EH (cell line): ENCODE measurements at places on chromosomes 2 and 18.

DNA sequence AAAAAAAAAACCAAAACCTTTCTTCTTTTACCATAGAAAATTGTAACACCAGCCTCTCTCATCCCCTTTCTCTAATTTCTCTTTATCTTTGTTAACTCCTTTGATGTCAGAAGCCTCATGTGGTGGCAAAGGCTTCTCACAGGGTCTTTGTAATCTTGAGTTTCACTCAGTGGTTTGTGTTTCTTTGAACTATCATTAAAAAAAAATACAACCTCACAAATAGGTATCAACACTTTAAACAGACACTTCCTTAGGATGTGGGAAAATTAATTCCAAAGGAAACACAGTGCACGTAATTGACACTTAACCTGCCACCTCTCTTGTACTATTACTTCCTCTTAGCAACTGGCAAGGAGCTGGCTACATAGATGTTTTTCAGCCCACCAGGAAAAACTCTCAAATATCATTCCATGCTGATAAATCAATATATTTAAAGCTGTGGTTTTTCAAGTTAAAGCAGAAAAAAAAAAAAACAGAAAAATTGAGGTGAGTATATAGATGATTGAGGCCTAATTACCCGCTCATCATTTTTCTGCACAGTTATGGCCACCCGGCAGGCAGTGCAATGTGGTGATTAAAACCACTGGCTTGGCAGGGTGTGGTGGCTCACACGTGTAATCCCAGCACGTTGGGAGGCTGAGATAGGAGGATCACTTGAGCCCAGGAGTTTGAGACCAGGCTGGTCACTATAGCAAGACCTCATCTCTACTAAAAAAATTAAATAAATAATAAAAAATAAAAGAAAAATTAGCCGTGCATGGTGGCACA lies 193.5 kb downstream of the MYO3B start:
- DNase-seq, result no peak

DNA sequence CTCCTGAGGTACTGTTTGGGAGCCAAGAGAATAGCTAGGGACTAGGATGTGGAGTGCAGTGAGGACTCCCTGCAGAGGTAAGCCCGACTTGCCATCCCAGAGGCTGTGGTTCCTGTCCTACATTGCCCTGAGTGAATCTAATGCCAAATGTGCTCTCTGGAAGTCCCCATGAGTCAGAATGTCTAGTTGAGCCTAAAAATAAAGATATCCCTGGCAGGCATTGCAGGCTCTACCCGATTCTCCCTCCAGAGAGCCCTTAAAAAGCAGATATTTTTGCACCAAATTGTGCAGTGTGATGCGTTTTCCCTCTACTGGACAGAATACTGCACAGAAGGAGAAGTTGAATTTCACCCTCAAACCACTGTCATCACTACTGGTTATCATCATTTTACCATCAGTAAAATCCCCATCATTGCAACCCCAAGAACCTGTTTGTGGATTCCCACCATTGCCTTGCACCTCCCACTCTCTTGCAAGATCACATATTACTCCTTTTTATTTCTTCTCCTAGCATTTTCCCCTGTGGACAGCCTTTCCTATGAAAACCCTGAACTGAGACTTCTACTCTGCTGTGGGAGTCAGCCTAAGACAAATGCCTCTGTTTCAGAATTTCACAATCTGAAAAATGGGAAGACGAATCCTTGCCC lies 98.0 kb downstream of the MARCHF4 start:
- peak; percentile 59 for DNase-seq

DNA sequence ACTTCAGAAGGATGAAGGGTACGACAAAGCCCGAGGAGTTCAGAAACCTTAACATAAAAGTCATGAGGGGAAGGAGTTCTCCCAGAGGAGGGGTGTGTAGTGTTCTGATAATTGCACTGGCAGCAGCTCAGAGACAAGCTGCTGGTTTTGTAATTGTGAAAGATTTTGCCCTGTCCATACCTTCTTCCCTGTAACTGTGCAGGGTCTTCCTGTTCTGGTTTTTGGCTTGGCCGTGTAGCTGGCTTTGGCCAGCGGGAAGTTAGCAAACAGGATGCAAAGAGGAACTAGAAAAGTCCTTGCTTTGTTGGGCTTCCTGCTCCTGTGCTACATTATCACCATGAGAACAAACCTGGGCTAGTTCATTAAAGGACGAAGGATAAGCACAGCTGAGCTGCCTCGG lies 160.8 kb downstream of the LPIN1 start:
- DNase-seq, result no peak

DNA sequence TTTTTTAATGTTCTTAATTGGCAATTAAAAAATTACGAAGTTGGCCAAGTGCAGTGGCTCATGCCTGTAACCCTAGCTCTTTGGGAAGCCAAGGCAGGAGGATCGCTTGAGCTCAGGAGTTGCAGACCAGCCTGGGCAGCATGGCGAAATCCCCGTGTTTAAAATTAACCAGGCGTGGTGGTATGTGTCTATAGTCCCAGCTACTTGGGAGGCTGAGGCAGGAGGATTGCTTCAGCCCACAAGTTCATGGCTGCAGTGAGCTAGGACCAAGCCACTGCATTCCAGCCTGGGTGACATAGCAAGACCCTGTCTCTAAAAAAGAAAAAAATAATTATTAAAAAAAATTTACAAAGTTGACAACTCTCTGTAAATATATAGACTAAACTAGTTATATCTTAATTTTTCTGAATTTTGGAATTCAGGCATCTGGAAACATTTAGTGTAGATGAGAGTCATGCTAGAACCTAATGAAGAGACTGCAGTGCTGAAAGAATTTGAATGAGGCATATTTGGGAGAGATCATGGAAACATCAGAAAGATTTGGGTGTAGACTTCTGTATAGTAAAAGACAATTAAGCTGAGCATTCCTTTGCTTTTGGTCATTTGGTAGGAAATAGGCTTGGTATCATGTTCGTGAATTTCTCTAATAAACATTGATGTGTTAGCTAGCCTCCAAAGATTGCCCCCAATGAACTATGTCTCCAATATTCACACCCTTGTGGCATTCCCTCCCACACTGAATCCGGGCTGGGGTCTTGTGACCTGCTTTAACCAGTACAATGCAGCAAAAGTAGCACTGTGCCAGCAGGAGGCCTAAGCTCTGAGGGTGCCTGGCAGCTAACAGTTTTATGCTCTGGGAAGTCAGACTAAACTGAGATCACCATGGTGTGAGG lies 4.2 kb upstream of the ROCK1 start:
- peak; percentile 94 for DNase-seq

DNA sequence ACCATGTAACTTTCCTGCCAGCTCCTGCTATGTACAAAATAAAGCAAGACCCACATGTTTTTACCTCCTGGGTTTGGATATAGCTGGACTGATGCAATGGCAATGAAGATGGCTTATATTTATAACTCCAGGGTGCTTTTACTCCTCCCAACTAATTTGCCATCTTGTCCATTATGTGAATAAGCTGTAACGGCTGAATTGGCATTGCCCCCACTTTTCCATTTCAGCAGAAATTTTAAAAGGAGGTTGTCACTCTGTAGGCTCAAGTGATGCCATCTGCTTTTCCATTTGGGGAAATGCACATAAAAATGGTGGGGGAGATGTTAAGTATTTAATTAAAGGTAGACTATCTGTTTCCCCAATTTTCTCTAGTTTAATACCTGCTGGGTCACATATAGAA lies 345.5 kb downstream of the ERBB4 start:
- no peak for DNase-seq

DNA sequence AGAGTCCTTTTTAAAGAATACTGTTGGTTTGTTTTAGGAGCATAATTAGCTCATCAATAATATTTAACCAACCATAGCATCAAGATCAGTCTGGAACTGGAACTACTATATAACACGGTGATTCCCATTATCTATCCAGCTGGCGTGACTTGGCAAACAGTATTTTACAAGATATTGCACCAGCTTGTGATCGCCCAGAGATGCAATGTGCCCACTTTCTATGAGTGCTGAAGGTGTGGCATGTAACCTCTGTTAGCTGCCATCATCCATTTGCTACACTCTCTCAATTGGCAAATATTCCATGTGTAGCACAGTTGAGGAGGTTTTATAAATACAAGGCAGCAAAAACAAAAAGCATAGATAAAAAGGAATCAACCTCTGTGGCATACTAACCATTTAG lies 64.9 kb downstream of the FIGN start:
- DNase-seq, result no peak

DNA sequence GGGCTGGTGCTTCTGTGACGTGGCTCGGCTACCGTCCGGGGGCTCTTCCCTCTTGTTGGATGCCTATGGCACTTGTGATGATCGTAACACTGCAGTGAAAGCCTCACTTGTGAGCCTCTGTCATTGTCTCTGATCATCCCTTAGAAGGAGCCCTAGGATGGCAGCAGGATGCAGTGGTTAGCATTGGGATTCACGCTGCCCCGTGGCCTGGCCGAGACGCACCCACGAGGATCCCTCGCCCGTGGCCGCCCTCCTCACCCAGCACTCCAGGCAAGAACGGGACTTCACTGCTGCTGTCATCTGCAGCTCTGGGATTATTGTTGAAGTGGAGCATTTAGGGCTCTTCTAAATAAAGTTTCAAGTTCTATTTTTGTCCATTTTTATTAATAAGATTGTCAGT lies 46.8 kb upstream of the CTDP1 start:
- DNase-seq, result no peak

- DNase-seq, result no peak
Observed at GRCh38 chr2:6008726-6009125, 316.5 kb downstream of the SOX11 start.

- no peak for DNase-seq
Observed at GRCh38 chr2:241560162-241560882, 1.8 kb downstream of the BOK start.

- DNase-seq, result no peak
Observed at GRCh38 chr2:9231291-9232165, 24.9 kb downstream of the ASAP2 start.

DNA sequence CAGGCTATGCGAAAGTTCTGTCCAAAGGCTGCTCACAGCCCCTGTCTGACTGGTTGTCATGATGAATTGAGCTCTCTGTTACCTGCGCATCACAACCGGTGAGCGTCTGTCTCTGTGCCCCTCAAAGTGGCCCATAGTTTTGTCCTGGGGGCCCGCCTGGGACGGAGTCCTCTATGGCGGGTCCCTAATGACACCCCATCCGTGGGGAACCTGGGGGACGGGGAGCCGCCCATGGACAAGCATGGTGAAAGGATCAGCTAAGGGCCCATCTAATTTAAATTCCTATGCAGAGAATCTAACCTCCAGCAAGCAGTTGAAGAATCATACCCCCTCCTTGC lies 473 bp downstream of the ELMOD3 start:
- peak; percentile 32 for DNase-seq

- DNase-seq, result no peak
Observed at GRCh38 chr18:54125429-54125828, 99.0 kb downstream of the MBD2 start.

- no peak for DNase-seq
Observed at GRCh38 chr18:79637921-79638909, 41.4 kb upstream of the CTDP1 start.

- DNase-seq, result no peak
Observed at GRCh38 chr18:43077510-43078308, 37.8 kb downstream of the RIT2 start.

GRCh38 chr2:110731064-110731463 lies 1.3 kb upstream of the ACOXL start:
- no peak for DNase-seq

- DNase-seq, result no peak
Observed at GRCh38 chr18:5107988-5108387, 89.1 kb downstream of the AKAIN1 start.

DNA sequence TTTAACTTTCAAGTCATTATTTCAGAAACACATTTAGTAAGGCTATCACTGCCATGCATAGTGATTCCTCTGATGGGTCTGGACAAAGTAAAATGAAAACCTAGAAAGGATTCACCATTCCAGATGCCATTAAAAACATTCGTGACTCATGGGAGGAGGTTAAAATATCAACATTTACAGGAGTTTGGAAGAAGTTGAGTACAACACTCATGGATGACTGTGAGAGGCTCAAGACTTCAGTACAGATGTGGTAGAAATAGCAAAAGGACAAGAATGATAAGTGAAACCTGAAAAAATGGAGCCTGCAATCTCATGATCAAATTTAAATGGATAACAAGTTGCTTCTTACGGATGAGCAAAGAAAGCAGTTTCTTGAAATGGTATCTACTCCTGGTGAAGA lies 5.8 kb upstream of the TWSG1 start:
- peak; percentile 30 for DNase-seq

DNA sequence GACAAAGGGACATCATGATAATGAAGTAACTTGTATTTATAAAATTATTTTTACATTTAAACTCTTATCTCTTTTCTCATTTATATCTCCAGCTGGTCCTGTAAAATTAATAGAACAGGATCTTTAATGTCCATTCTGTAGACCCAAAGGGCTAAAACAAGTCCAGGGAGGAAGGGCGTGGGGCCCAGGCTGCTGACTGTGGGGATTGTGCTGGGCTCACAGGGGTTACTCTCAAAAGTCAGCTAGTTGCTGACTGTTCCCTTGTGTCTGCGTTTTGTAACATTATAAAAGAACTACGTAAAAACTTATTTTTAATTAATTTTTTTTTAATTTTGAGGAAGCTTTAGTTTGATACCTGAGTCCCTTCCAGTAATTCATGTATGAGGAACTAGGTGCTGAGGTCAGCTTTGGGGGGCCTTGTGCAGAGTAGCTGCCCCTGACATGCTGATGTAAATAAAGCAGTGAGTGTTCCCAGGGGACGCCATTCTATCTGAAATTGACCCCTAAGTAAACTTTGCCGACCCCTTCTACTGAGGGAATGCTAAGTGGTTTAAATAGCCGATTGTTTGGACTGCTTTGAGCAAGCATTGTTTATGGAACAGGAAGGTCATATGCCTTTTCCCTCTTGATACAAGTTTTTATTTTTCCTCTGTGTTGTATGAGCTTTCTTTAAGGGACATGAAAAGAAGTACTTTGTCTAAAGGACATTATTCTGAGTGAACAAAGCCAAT lies 56.4 kb downstream of the MERTK start:
- no peak for DNase-seq

- peak; percentile 19 for DNase-seq
Observed at GRCh38 chr18:24089076-24089475, 49.8 kb upstream of the CABYR start.

GRCh38 chr2:215328066-215328465 lies 16.2 kb downstream of the ATIC start:
- DNase-seq, result peak; percentile 20

GRCh38 chr2:207768866-207769596 lies 675 bp downstream of the FZD5 start:
- DNase-seq, result peak; percentile 36
